ENCODE measurements at places on chromosomes 2 and 18.

DNA sequence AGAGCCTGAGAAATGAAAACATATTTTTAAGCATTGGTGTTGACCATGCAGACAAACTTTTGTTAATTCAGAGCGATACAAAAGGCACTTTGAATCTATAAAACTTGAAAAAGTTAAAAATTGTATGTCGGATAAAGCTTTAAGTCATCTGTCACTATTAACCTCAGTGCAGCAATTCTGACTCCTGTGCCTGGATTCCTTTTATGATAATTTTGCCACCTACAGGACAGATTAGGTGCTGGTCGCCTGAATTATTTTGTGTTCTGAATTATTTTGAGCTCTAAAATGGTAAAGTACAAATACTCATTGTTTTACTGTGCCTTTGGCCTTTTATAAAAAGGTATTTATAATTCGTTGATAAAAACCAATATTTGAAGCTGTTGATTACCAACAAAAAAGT lies 19.4 kb upstream of the RNF138 start:
- peak; percentile 45 for DNase-seq

- no peak for DNase-seq
Observed at GRCh38 chr2:951224-952006, 766 bp downstream of the SNTG2 start.

- no peak for DNase-seq
Observed at GRCh38 chr2:144912206-144912605, 392.3 kb upstream of the ZEB2 start.

DNA sequence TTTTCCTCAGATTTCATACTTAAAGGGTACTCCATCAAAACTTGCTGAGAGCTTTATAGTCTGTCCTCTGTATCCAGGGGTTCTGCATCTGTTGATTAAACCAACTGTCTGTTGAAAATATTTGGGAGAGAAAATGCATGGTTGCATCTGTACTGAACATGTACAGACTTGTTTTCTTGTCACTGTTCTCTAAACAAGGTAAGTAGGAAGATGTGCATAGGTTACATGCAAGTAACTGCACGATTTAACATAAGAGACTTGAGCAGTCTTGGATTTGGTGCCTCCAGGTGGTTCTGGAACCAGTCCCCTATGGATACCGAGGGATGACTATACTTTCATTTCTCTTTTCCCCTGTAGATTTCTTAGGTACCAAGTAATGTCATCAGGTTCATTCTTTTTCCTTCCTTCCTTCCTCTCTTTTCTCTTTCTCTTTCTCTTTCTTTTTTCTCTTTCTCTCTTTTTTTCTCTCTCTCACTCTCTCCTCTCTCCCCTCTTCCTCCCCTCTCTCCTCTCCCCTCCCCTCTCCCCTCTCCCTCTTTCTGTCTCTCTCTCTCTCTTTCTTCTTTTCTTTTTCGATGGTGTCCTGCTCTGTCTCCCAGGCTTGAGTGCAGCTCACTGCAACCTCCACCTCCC lies 23.2 kb downstream of the ADNP2 start:
- no peak for DNase-seq

GRCh38 chr2:47810850-47811249 lies 27.9 kb downstream of the MSH6 start:
- DNase-seq, result no peak

DNA sequence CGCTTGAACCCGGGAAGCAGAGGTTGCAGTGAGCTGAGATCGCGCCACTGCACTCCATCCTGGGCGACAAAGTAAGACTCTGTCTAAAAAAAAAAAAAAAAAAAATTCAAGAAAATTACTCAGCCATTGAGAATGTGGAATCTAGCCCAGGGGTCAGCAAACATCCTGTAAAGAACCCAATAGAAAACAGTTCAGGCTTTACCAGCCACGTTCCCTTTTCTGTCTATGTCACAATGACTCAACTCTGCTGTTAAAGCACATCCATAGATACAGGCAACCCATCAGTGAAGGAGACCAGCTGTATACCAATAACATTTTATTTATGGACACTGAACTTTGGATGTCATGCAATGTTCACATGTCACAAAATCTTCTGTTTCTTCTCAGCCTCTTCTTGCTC lies 435.6 kb upstream of the GYPC start:
- DNase-seq, result no peak

GRCh38 chr2:220394433-220394832 lies 767.0 kb downstream of the SLC4A3 start:
- peak; percentile 14 for DNase-seq

GRCh38 chr2:166932032-166932431 lies 43.8 kb downstream of the XIRP2 start:
- no peak for DNase-seq

GRCh38 chr18:35953688-35954087 lies 18.8 kb upstream of the RMP24 start:
- DNase-seq, result no peak

DNA sequence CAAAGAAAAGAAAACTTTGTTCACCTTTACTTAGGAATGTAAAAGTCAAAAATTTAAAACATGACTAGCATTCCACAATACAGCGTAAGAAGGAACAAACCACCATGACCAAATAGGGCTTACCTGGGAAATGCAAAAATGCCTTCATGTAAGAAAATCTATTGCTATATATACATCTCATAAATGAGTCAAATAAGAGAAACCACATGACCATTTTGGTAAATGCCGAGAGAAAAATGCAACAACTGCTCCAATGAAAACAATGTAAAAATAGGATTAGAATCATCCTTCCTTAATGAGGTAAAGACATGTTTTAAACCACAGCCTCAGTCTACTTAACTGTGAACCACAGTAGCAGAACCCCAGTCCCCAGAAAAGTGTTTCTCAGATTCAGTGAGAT lies 49.4 kb downstream of the TGOLN2 start:
- no peak for DNase-seq

GRCh38 chr2:208619993-208620392 lies 213.4 kb downstream of the PTH2R start:
- DNase-seq, result no peak

DNA sequence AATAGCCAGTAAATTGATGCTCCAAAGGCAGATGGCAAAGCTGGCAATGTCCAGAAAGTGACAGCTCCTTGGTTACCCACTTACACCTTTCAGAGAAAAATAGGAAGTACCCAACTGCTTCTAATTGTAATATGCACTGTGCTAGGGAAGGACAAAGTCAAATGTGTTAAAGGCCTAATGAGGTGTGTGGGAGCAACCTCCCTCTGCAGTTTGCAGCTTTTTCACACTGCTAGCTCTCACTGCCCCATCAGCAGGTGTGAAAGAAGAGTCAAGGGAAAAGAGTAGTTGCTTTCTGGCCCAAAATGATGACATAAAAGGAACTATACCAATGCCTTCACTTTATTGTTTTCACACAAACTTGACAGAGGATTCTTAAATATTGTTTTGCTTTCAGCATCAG lies 284.1 kb upstream of the SETBP1 start:
- no peak for DNase-seq

GRCh38 chr2:12207491-12207890 lies 461.1 kb downstream of the LPIN1 start:
- no peak for DNase-seq

- no peak for DNase-seq
Observed at GRCh38 chr2:222305516-222306392, 7.0 kb upstream of the PAX3 start.

DNA sequence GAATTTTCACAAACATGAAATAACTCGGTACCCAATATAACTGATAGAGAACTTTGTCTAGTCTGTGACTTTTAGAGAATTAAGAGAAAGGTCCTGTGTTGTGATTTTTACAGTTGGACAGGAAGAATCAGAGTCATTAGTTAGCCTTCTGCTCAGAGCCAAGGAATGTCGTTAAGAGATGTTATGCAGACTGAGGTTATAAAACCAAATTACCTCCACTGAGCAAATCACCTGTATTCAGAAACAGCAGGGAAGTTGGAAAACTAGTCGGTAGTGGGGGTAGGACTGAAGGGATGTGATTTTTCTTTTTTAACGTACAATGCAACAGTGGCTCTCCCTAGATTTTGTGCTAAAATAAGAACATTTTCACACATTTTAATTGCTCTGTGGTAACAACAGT lies 18.5 kb downstream of the TANK start:
- no peak for DNase-seq

- no peak for DNase-seq
Observed at GRCh38 chr18:24923138-24923537, 428.8 kb downstream of the ZNF521 start.

GRCh38 chr2:86750240-86750839 lies 30.2 kb downstream of the RMND5A start:
- no peak for DNase-seq

DNA sequence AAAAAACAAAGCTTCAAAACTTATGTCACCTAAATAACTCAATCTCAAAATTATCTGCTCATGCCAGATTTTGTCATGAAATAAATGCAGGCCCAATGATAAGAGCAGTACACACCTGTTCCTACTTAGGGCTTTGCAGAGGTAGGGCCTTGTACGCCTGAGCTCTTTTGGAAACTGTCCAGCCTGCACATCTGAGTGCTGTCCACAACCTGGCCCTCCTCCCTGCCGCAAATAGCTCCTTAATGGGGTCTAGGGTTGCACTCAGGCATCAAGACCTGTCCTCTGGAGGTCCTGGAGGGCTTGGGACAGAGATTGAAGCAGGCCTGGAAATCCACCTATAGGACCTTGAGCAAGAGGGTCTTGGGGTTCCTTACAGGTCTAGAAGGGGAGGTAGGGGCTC lies 115.4 kb upstream of the CCDC195 start:
- DNase-seq, result no peak

DNA sequence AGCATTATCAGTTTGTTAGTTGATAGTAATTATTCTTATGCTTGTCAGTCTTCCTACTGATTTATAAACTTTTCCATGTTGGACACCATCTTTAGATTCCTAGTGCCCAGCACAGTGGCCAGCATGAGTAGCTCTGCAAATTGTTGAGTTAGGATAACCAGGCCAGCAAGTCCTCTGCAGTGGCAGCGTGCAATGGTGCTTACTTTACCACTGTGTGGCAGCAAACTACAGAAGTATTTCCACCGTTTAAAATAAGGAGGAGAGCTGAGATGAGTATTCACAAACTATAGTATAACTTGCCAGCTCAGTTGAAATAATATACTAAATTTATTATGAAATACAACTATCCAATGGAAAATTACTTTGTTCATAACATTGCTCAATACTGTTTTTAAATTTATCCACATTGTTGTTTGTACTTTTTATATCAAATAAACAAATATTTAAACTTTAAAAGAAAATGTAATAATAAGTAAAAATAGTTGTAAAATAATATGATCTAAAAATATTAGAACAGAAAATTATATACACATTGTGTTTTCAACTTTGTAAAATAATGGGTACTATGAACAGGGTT lies 9.3 kb upstream of the THADA start:
- DNase-seq, result no peak

GRCh38 chr2:40935349-40935748 lies 483.5 kb upstream of the SLC8A1 start:
- no peak for DNase-seq

GRCh38 chr2:239671916-239672849 lies 271.4 kb upstream of the HDAC4 start:
- DNase-seq, result no peak

DNA sequence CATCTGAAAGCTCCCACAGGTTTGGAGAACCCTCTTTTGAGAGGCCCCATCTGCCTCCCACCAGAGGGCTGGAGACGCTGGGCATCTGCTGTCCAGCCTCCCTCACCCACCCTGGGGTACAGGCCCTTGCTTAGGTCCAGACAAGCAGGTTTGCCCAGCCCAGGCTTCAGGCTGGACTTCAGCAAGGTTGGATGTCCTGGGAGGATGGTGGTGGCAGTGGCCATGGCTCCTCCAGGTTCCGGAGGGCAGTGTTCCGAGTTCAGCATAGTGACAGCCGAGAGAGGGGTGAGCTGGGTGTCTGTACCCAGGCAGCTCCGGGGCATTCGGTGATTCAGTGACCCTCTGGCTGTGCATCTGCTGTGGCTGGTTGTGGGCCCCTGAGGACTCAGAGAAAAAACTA lies 58.2 kb upstream of the HDAC4 start:
- no peak for DNase-seq

GRCh38 chr2:1891147-1891546 lies 146.8 kb upstream of the PXDN start:
- DNase-seq, result no peak

DNA sequence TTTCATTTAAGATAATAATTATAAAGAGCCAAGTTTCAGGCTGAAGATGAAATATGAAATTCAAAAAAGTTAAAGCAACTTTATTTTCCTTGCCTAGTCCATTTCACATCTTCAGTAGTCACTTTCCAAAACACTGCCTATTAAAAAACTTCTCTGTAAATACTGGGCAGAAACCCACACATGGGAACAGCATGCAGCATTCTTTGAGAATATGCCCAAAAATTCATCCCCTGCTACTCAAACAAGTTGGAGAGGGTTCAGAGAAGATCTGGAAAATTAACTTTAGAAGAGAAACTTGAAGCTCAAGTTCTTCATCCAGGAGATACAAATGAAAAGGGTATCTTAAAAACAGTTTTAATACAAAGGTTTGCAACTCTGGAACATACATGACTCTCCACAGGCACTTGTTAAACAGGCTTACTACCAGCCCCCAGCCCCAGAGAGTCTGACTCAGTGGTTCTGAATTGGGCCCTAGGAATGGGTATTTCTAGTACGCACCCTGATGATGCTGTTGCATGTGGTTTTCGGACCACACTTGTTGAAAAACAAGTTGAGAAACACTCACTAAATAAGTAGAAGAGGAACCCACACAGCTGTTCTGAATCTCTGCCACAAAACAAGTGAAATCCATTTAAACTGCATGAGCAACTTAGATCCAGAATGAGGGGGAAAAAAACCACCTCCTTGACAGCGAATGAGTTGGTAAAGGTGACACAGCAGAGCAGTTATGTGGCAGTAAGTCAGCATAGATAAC lies 329.1 kb downstream of the SATB2 start:
- no peak for DNase-seq

DNA sequence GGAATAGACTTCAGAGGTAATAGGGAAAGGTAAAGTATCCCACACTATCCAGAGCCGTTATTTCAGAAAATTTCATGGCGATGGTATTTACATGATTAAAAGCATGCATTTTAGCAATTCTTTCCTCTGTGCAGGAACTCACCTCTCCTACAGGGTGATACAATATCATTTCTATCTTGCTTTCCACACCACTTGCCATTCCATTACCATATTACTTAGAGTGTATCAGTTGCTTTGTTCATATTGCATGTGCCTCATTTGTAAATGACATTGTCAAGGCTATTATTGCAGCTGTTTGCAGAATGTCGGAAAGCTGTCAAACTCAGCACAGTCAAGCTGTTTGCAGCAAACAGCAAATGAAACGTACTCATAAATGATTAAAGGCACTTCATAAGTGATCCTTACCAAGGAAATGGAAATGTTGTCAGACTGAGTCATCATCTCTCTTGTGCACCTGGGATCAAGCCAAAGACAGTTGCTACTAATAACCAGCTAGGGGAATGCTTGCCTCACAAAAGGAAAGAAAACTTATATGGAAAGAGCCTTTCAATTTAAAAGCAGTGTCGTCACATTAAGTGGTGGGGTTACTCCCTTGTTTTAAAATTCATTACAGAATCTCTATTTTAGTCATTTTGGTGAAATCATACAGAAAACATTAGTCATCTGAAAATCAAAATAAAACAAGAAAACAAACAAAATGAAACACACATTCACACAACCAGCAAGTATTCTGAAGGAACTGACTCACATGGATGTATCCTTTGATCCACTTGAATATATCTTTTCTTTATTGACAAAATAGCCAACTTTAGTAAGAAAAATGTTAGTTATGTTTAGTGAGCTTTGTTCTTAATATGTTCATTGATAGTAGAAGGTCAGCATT lies 1064.1 kb upstream of the CNTNAP5 start:
- no peak for DNase-seq

Measured in Jurkat, Clone E6-1 (cell line).